ENCODE measurements at places on chromosomes 3 and 15.

DNA sequence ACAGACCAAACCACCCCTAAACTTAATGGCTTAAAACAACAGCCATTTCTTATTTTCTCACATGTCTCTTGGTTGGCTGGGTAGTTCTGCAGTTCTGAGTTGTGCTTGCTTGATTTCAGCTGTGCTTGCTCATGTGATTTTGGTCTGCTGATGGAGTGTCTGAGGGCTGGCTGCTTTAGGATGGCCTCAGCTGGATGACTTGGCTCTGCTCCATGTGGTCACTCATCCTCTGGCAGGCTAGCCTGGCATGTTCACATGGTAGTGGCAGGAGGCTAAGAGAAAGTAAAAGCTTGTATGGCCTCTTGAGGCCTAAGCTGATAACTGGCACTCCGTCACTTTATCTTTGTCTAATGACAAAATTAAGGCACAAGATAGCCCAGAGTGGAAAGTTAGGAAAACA, 4.1 kb downstream of the SV2B start:
- DNase-seq, result no peak

DNA sequence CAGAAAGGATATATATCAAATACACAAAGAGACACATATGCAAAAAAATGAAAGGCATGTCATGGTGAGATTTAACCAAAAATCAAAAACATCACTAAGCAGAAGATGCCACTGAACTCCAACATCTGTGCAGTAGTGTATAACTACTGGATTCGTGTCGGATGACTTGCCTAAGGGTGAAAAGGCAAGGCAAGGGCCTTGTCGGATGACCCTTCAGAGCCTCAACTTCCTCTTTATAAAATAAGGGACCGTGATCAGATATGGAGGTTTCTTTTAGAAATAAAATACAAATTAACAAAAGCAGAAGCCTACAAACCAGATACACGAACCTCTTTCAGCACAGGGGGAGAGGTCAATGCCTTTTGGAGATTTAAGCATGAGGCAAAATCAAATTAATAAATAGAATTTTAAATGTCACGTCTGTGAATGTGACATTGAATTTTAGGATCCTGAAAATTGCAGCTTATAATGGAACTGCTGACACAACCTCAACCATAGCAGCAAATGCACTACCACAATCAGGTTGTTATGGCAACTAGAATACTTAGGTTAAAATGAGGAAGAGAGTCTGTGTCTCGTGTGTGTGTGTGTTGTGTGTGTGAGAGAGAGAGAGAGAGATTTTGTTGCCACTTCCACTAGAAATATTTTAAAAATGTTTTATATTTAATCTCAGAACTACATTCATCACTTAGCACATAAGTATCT, 8.3 kb upstream of the CHRM5 start:
- DNase-seq, result no peak

- no peak for DNase-seq
Observed at GRCh38 chr3:34015204-34016142, 217.0 kb downstream of the PDCD6IP start.

DNA sequence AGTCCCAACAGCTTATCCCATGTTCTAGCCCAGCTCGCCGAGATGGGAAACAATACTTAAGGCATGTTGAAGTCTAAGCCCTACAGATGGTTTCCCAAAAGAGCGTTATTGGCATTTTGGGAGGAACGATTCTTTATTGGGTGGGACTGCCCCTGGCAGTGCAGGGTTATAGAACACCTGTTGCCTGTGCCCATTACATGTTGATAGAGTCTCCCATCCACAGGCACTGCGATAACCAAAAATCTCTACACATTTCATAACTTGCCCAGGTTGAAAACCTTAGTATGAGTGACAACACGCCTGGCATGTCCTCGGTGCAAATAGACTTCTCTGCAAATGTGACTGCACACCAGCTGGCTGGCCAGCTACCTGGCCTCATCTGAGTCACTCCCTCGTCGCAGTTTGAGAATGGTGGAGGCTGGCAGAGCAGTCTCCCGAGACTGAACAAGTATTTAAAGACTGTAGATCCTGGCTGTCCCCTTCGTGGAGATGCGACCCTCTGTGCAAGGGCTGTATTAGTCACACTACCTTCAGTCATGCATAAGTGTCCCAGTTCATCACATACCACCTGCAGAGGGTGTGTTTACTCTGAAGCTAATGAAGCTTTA, 18.7 kb downstream of the ZNF80 start:
- DNase-seq, result no peak

- DNase-seq, result no peak
Observed at GRCh38 chr3:11737742-11738141, 94.0 kb upstream of the VGLL4 start.

- no peak for DNase-seq
Observed at GRCh38 chr3:43259626-43260025, 26.7 kb upstream of the SNRK start.

GRCh38 chr3:127349501-127350171, 61.8 kb upstream of the PRR20G start:
- no peak for DNase-seq

GRCh38 chr15:88038261-88038660, 218.3 kb downstream of the NTRK3 start:
- DNase-seq, result no peak

GRCh38 chr3:31248563-31248992, 284.1 kb upstream of the STT3B start:
- DNase-seq, result no peak

GRCh38 chr3:190281308-190282051, 40.8 kb downstream of the CLDN1 start:
- DNase-seq, result no peak

DNA sequence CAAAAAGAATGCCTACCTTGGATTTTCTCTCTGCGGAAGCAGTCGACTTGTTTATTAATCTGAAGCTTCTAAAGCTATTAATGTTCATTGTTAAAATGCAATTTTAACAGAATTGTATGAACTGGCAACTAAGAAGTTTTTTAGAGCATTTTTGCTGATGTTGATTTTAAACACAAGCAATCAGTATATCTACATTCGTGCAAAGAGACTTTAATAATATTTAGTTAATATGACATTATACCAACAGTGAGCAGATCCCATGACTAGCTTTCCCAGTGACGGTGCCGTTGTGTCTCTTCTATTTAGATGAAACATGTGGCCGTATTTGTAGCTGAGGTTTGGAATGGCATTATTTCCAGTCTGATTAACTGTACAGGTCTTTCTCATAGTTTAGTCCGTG, 88.0 kb downstream of the PEX5L start:
- DNase-seq, result no peak

- no peak for DNase-seq
Observed at GRCh38 chr3:46725621-46726314, 8.1 kb upstream of the PRSS50 start.

GRCh38 chr3:45599424-45599886, 4.9 kb downstream of the LIMD1 start:
- no peak for DNase-seq

GRCh38 chr15:69608661-69609060, 156.0 kb downstream of the RPLP1 start:
- DNase-seq, result no peak

Data from stimulated activated CD4-positive, alpha-beta T cell treated with anti-CD3 and anti-CD28 coated beads, Interleukin-15, amount 100 ng/mL, for 1 hour (primary cell).